ENCODE measurements at places on chromosomes 5 and 9. TPM values are rescaled to one million over a fixed set of nuclear protein-coding genes. Genes with fewer than 3 reads are reported as not detected.

Gene KCNIP1
- total RNA-seq, result not detected

Gene PCDHB7
- total RNA-seq, result not detected

Gene SNCAIP
- total RNA-seq, result not detected

Gene GRXCR2
- not detected for total RNA-seq

Gene NXNL2
- total RNA-seq, result not detected

Gene HIGD2A
- 113 TPM for total RNA-seq

Gene SHISAL2B
- total RNA-seq, result not detected
